ENCODE measurements at places on chromosomes 3 and 15.
A peak's percentile ranks its signal among the peaks of the same experiment; 100 is the strongest.

GRCh38 chr15:33894193-33894592 lies 74.1 kb upstream of the CHRM5 start:
- DNase-seq: no peak

- no peak for DNase-seq
Measured at GRCh38 chr15:73227433-73228056, 141.2 kb downstream of the HCN4 start.

GRCh38 chr3:139281522-139282196 lies 62.2 kb upstream of the MRPS22 start:
- peak; percentile 82 for DNase-seq

GRCh38 chr3:146250449-146251382 lies at the start of gene PLSCR4:
Gene PLSCR4 (minus strand): TSS chr3:146251105. CDS start chr3:146222071, 29,034 bp downstream.
- DNase-seq: peak; percentile 69

DNA sequence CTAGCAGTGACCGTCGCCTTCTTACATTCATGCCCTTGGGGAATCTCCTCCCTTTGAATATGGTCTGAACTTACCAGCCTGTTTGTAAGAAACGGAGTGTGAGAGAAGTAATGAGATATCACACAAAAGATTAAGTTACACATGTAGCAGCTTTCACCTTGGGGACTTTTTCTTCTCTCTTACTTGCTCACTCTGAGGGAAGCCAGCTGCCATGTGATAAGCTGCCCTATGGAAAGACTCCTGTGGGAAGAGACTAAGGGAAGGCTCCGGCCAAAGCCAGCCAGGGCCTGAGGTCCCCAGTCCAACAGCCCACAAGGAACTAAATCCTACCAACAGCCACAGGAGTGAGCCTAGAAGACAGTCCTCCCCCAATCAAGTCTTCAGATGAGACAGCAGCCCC lies 190.4 kb upstream of the TSC22D2 start:
- no peak for DNase-seq

DNA sequence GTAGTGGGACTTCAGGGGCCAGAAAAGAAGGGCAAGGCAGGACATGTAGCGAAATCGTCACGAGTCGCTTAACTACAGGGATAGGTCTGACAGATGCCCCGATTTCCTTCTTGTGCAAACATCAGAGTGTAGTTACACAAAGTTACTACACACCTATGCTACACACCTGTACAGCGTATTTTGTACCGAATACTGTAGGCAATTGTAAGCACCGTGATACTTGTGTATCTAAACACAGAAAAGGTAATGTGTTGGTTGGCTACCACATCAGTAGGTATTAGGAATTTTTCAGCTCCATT lies 515 bp upstream of the MTHFS start:
- DNase-seq: no peak

DNA sequence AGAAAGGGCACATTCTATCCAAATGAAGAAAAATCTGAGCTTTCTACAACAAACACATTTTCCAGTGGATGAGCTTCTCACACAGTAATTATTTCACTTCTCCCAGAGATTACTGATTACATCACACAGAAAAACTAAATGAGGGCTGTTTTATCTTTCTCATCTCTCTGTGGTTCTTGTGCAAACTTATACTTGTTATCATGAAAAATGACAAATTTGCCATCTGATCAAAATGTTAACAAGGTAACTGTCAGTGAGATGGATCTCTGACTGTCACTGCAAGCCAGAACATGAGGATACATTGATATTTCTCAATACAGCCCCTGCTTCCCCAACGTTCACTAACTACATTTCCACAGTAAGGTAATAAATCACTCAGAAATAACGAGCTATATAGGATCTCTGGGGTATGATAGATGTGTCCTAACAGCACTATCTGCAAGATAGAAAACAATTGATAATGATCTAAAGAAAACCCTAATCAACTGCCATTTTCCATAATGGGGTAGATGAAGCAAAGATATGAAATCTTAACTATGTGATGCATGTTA lies 829.3 kb upstream of the CFAP20DC start:
- DNase-seq: no peak

DNA sequence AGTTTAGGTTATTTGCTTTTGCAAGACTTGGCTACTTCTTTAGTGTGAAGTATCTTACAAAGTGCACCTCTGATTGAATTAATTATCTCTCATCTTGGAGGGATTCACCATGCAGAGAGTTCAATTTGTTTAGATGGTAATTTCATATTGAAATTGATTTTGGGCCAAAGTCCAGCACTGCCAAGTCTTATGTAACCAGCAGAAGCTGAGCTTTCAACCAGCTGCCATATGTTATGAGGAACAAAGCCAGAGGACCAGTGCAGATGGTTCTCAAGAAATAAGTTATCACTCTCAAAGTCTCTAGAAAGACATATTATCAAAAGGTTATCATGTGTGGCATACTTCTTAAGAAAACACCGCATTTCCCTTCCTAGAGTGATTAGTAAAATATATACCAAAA lies 29.0 kb downstream of the ABHD6 start:
- DNase-seq: peak; percentile 10

GRCh38 chr15:31275331-31276262 lies 51.0 kb upstream of the KLF13 start:
- no peak for DNase-seq

DNA sequence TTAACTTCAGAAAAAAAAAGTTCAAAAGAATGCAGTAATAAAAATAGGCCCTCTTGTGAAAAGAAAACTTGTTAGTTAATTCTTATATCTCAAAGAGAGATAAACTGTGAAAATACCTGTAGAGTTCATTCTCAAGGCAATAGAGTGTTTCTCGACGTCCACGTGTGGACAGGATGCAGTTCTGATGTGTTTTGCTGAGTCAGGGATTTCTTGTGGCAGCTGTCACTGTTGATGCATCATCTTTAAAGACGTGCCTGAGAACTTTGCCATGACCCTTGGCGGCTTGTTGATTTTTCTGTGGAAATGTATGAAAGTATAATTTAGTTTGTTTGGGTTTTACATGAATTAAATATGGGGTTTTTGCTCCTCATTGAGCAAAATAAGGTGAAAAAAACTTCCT lies 702.2 kb downstream of the NLGN1 start:
- no peak for DNase-seq

DNA sequence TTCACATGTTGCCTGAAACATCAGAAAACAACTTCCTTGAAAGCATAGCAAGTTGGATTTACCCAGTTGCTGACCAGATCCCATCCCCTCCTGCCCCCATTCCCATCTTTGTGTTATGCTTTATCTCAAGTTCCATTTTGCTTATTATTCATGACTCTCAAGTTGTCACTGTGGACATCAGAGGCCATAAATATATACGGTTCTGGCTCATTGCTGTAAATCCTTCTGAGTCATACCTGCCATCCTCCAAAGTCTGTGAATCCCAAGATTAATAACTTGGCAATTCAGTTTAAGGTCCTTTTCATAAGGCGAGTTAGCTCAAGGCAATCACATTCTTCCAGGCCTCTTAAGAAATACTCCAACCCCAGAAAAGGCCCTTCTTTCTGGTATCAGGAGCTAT lies 126.2 kb upstream of the C2CD4B start:
- DNase-seq: no peak

DNA sequence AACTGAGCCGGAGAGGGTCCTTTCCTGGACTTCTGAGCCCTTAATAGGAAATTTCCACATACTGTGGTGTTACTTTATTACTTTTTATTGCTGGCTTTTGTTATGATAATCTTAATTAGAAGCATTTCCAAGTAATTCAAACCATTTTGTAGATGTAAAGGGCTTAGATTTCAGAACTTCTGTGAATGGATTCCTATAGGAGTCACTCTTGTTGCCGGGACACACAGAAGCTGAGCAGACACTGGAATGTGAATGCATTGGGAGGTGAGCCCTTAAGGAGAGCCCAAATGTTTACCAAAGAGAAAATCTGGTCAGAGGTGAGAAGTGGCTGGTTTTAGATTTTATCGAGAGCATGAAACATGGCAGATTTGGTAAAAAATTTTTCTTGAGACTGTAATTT lies 87.4 kb downstream of the FNDC3B start:
- peak; percentile 52 for DNase-seq

DNA sequence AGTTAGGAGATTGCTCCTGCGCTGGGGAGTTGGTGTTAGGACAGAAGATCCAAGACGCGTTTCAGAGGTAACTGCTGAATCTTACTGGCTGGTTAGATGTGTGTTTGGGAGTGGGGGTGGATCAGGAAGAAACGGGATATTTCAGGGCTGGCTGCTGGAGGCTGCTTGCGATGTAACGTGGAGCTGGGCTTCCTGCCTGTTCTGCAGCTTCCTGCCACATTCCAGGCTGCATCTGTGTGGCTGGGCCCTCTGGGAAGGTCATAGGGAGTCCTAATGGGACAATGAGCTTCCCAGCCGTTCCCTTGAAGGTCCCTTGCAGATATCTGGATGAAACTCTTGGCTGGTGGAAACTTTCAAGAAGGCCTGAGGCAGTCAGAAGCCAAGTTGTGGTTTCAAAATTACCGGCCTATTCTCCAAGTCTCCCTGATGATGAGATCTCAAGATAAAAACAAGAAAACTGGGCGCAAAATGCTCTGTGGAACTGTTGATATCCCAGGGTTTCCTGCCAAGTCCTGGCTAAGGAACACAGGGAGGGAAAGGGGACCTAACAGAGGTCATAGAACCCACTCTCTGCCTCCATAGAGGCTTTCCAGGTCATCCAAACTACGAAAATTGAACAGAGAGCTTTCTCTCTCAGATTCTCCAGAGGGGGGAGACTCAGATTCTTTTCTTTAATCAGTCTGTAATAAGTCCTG lies 67.0 kb downstream of the NOX5 start:
- DNase-seq: peak; percentile 59

- DNase-seq: no peak
Measured at GRCh38 chr3:63959146-63959545, 47.0 kb upstream of the SCAANT1 start.

GRCh38 chr15:74155766-74156417 lies 17.6 kb upstream of the ISLR start:
- DNase-seq: no peak

DNA sequence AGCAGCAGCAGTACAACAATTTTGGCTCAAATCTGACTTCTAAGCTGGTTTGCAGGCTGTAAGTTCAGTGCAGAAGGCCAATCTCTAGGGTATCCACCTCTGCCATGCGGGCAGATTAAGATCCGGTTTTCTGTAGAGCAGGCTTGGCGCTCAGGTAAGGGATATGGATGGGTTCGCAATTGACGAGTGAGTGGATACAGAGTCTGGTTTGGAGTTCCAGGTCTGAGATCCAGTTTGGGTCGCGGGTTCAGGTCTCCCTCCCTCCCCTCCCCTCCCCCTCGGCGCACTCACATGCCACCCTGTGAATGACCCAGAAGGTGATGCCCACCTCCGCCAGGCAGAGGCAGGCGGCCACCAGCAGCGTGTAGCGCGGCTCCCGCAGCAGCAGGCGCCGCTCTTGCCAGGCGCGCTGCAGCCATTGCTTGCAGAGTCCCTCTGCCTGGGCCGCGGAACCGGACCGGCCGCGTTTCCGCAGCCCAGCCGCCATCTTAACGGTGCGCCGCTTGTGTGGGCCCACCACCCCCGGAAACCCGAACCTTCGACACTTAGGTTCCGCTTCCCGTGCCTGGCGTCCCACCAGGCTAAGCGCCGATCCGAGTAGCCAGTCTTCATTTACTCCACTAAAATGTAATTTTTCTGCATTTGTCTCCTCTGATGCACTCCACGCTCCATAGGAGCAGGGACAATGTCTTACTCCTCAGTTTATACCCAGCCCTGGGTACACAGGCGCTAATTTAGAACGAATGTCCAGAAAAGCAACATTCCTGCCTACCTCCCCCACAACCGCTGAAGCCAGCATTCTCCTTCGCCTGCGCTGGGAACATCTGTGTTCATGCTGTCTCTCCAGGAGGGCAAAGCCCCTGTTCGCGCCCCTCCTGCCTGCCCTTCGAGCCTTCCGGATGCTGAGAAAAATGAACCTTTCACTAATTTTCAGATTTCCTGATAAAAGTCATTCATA lies at the start of gene ALG3:
TSS of gene ALG3 (minus strand) at position 509 of the 958 bp plus-strand sequence. CDS start at position 487, 22 bp downstream.
- peak; percentile 86 for DNase-seq

DNA sequence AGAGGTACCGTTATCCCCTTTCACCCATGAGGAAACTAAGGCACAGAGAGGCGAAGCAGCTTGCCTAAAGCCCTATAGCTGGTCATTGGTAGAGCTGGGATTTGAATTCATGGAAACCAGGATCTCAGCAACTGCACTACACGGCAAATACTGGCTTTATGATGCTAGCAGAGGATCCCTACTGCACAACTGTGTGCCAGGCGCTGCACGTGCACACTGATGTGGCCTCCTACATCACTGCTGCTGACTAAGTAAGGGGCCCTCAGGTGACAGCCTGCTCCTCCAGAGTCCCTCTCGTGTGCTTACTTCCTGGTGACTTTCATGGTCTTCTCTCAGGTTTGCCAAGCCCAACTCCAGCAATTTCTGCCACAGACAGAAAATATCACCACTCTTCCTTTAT lies 3.4 kb upstream of the POLG start:
- DNase-seq: no peak

GRCh38 chr15:74441248-74441941 lies 7.6 kb upstream of the SEMA7A start:
- DNase-seq: no peak

DNA sequence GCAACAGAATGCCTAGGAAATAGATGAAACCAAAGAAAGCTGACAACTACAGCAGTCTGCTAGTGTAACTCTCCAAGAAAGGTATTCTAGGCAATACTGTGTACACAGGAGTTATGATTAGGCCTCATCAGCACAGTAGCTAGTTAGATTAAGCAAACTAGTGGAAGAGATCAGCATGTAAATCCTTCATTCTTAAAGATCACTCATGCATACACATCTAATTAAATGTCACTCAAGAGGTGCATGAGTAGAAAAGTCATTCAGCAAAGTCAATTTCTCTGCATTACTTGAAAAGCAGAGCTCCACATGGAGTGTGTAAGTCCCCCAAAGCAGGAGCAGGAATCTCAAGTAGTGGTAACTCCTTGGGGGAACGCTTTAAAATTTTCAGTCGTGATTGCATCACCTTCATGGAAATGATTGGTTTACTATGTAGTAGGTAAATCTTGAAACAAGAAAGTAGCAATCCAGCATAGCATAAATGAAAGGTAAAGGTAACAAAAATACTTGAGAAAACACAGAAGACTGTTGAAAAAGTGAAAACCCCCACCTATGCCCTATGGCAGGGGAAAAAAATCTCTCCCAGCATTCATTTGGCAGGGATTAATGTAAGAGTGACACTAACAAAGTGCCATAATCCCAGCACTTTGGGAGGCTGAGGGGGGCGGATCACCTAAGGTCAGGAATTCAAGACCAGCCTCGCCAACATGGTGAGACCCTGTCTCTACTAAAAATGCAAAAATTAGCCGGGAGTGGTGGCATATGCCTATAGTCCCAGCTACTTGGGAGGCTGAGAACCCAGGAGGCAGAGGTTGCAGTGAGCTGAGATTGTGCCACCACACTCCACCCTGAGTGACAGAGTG lies 29.4 kb upstream of the PPIB start:
- no peak for DNase-seq
